ENCODE measurements at places on chromosomes 11 and 22. TPM values are rescaled to one million over a fixed set of nuclear protein-coding genes. Genes with fewer than 3 reads are reported as not detected.

GRCh38 chr11:33692013-33692504 lies 8.6 kb downstream of the C11orf91 start:
- H3K4me1 ChIP-seq = peaks cover 3% of the 10 kb centered on the region
- no peak for DNase-seq
- no peak overlapping the region for H3K27ac ChIP-seq
- no peaks in the 10 kb centered on the region for H3K36me3 ChIP-seq
- H3K27me3 ChIP-seq = peaks cover 20% of the 10 kb centered on the region

Gene APOA1
- not detected for total RNA-seq

DNA sequence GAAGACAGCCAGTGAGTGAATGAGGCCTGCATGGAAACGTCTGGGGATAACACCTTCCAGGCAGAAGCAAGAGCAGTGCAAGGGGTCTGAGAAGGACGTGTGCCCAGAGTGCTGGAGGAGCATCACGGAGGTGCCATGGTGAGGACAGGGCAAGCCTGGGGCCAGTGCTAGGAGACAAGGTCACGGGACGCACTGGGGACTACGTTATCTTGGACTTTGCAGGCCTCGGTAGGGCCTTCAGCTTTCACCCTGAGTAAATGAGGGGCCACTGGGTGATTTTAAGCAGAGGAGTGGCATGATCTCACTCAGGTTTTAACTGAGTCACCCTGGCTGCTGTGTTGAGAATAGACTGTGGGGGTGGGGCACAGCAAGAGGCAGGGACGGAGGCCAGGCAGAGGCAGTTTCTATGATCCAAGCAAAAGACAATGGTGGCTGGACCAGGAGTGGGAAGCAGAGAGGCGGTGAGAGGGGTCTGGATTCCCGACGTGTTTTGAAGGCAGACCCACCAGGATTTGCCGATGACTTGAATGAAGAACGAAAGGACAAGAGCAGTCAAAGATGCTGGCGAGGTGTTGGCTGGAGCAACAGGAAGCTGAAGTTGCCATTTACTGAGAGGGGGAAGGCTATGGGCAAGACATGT lies 102.7 kb upstream of the PARVA start:
- no peak overlapping the region for H3K27ac ChIP-seq
- no peaks in the 10 kb centered on the region for H3K4me1 ChIP-seq

DNA sequence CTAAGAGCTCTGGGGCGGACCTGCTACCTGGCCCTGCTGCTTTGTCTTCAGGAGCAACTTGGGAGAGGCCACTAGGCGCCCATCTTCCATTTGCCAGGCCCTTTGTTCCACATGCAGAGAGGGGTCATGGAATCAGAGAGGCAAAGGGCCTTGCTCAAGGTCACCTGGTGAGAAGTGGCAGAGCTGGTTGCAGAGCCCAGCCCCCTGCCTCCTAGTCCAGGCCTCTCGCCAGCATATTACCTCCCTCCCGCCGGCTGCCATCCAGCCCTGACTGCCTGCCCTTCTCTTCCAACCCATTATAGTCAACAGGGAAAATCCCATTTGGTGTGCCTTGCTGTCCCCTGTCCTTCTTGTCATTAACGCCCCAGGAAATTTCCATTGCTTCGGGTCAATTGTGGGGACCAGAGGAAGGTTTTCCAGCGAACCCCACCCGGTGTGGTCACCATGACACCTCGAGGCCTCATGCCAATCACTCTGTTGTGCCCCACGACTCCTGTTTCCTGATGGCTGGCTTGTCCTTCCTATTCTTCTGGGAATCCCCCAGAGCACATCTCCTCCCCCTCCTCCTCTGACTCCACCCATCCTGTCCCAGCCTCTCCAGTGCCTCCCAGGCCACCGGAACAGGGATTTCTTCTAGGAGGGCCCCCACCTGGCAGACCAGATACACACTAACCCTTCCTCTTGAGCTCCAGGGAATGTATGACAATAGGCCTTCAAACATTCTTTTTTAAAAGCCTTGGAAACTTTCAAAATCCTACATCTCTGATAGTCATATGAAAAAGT lies 77.0 kb downstream of the NECTIN1 start:
- no peaks in the 10 kb centered on the region for H3K36me3 ChIP-seq
- no peaks in the 10 kb centered on the region for H3K4me1 ChIP-seq
- peaks cover 10% of the 10 kb centered on the region for H3K27me3 ChIP-seq
- H3K27ac ChIP-seq = no peak overlapping the region

Gene OR10AG1
- total RNA-seq = not detected

Gene IL18
- total RNA-seq = 4.6 TPM

Gene KRTAP5-10
- total RNA-seq = not detected

DNA sequence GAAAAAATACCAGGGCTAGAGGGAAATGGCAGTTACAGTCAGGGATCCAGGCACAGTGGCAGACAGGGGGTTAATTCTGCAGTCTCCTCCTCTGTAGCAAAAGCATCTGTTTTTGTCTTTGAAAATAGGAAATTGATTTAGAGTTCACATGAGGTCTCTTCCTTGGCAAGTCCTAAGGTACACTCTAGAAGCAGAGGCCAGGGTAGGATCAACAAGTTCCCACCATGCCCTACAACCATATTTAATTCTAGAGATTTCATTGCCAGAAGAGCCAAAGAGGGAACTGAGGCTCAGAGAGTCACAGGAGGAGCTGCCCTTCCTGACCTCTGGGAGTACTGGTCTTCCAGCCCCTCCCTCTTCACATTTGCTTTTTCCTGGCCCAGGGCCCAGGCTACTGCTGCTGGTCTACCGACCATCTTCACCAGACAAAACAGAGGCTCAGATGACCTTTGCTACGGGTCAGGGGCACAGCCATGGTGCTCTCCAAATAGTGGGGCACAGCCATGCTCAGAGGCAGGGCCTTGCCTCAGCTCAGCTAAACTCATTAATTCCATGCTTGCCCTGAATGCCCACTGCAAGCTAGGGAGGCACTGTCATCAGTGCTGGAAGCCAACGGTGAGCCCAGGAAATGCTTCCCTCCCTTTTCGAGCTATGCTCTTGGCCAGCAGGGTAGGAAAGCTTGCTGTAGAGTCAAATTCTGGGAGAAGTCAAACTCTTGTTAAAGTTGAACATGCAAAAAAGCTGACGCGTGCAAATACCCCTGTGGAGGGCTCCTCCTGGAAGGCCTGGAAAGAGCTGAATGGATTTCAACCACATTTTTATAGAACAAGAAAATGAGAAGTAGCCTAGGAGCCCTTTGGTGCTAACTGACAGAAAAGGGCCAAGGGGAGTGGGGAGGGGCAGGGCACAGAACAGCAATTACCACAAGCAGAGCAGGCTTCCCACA lies 11.7 kb upstream of the CHRM4 start:
- H3K27ac ChIP-seq = no peak overlapping the region
- no peaks in the 10 kb centered on the region for H3K36me3 ChIP-seq
- H3K27me3 ChIP-seq = no peaks in the 10 kb centered on the region
- DNase-seq = no peak

DNA sequence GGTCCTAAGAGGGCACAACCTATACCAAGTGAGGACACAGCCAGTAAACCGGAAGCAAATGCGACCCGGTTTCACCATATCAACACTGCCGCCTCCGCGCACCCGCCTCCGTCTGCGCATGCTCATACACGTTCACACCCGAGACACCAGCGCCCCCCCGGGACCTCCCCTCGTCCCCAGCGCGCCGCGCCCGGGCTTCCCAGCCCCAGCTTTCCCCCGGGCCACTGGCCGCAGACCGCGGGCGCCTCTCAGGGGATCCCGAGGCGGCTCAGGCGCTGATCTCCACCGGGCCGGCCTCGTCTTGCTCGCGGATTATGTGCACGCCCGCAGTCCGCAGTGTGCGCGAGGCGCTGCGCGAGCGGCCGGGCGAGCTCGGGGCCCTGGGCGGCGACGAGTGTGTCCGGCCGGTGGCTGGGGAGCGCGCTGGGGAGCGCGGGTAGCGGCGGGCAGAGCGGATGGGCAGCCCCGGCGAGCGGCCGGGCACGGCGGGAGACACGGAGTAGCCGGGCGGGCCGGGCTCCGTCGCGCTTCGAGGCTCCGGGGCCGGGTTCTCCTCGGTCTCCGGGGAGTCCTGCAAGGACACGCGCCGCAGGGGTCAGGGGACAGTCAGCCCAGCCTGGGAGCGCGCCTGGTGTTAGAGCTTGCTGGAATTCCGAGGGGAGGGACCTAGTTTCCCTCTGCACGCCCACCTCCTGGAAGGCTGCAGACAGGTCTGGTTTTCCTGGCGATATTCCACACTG lies 2.0 kb downstream of the HEPN1 start:
- H3K4me3 ChIP-seq = peak overlapping the region; percentile 31
- H3K27me3 ChIP-seq = peaks cover 2% of the 10 kb centered on the region
- no peaks in the 10 kb centered on the region for H3K36me3 ChIP-seq
- H3K4me1 ChIP-seq = no peaks in the 10 kb centered on the region

Gene MMP27
- total RNA-seq = not detected

- H3K27me3 ChIP-seq = peaks cover 18% of the 10 kb centered on the region
- H3K4me3 ChIP-seq = no peak overlapping the region
- no peak overlapping the region for H3K27ac ChIP-seq
- H3K4me1 ChIP-seq = no peaks in the 10 kb centered on the region
- H3K36me3 ChIP-seq = no peaks in the 10 kb centered on the region
These were observed 14.2 kb downstream of the OR52A5 start for GRCh38 chr11:5123802-5124521.

GRCh38 chr11:45365961-45366618 lies 79.9 kb upstream of the SYT13 start:
- H3K36me3 ChIP-seq = no peaks in the 10 kb centered on the region
- peaks cover 35% of the 10 kb centered on the region for H3K27me3 ChIP-seq
- no peak overlapping the region for H3K27ac ChIP-seq
- H3K4me3 ChIP-seq = no peak overlapping the region
- H3K4me1 ChIP-seq = no peaks in the 10 kb centered on the region

GRCh38 chr11:71293961-71294782 lies 41.8 kb upstream of the SHANK2 start:
- H3K4me3 ChIP-seq = no peak overlapping the region
- DNase-seq = no peak

- H3K4me1 ChIP-seq = no peaks in the 10 kb centered on the region
- no peak overlapping the region for H3K27ac ChIP-seq
- peaks cover 33% of the 10 kb centered on the region for H3K27me3 ChIP-seq
- no peaks in the 10 kb centered on the region for H3K36me3 ChIP-seq
These were observed 5.0 kb upstream of the PGA3 start for GRCh38 chr11:61198361-61198760.

DNA sequence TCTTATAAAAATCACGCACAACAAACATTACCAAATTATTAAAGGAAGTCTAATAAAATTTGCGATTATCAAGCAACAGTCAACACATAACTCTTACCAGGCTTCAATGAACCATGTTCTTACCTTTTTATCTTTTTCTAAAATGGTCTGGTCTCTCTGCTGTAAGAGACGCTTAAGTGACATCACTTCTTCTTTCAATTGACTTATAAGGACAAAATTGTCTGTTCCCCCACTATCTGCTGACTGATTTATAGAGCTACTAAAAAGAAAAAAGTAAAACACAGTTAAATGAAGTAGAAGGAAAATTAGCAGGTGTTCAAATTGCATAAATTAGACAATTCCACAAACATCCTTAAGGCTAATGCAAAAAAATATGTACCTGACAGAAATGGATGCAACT lies 10.9 kb downstream of the FAM76B start:
- H3K27me3 ChIP-seq = no peaks in the 10 kb centered on the region
- H3K4me1 ChIP-seq = peaks cover 8% of the 10 kb centered on the region
- no peak for DNase-seq
- no peak overlapping the region for H3K4me3 ChIP-seq
- peaks cover 43% of the 10 kb centered on the region for H3K36me3 ChIP-seq

Gene SPI1
- 2.5 TPM for total RNA-seq

Gene SLC22A9
- total RNA-seq = not detected

Gene IGLL1
- not detected for total RNA-seq

- H3K27me3 ChIP-seq = peaks cover 40% of the 10 kb centered on the region
- no peak overlapping the region for H3K4me3 ChIP-seq
- no peaks in the 10 kb centered on the region for H3K36me3 ChIP-seq
- DNase-seq = no peak
- peaks cover 15% of the 10 kb centered on the region for H3K4me1 ChIP-seq
- no peak overlapping the region for H3K27ac ChIP-seq
These were observed 3.5 kb downstream of the C11orf91 start for GRCh38 chr11:33696931-33697638.

Gene GRAMD4
- 6.8 TPM for total RNA-seq

Gene TRAF6
- 25.3 TPM for total RNA-seq

Gene SCGB2A2
- not detected for total RNA-seq

DNA sequence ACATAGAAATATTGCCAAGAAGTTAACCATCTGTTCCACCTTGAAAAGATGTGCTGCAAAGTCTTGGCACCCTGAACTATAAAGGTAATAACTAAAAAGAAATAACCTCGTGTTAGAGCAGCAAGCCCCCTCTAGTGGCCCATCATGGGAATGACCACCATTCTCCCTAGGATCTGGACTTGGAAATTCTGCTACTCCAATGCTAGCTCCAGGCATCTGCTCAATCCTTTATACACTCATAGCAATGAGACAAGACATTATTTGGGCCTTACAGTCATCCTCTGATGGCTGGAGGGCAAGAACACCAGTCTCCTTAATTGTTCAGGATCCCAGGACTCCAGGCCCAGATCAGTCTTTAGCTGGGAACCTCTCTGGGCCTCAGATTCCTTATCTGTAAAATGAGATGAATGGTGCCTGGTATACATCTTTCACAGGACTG lies 76.0 kb downstream of the CWC15 start:
- H3K27ac ChIP-seq = no peak overlapping the region
- H3K27me3 ChIP-seq = no peaks in the 10 kb centered on the region
- no peaks in the 10 kb centered on the region for H3K4me1 ChIP-seq
- H3K4me3 ChIP-seq = no peak overlapping the region
- H3K36me3 ChIP-seq = peaks cover 14% of the 10 kb centered on the region

Gene CTR9
- total RNA-seq = 42.9 TPM

DNA sequence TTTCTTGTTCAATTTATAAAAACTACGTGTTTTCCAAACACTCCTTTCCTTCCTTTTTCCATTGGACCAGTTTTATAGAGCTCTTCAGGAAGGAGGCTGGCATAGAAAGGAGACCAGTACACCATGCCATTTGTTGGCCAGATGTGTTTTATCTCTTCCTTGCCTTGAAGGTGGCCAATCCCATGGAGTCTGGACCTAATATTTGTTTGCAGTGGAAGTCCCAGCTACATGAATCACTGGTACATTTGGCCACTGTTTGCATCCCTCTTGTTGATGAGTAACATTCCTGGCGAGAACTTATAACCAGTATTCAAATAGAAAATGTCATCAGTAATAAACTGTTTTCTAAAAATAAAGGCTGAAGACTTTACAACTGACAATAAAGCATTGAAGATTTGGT lies 110.2 kb downstream of the ANO3 start:
- H3K4me1 ChIP-seq = no peaks in the 10 kb centered on the region
- no peaks in the 10 kb centered on the region for H3K36me3 ChIP-seq
- no peak overlapping the region for H3K27ac ChIP-seq

GRCh38 chr11:115924744-115925567 lies 420.7 kb upstream of the CADM1 start:
- no peak overlapping the region for H3K27ac ChIP-seq
- H3K4me3 ChIP-seq = peak overlapping the region; percentile 3
- no peaks in the 10 kb centered on the region for H3K36me3 ChIP-seq
- DNase-seq = no peak
- H3K27me3 ChIP-seq = peaks cover 10% of the 10 kb centered on the region
- peaks cover 2% of the 10 kb centered on the region for H3K4me1 ChIP-seq

- H3K36me3 ChIP-seq = no peaks in the 10 kb centered on the region
These were observed 187.5 kb downstream of the SWAP70 start for GRCh38 chr11:9851366-9851765.

Data from natural killer cell treated with Interleukin-12 subunit alpha and Interleukin-12 subunit beta and Interleukin-15 and Interleukin-18, amount 100 ng/mL, for 72 hours (primary cell).